Astrocyte of the hippocampus (primary cell): ENCODE measurements at places on chromosomes 3 and 15.

DNA sequence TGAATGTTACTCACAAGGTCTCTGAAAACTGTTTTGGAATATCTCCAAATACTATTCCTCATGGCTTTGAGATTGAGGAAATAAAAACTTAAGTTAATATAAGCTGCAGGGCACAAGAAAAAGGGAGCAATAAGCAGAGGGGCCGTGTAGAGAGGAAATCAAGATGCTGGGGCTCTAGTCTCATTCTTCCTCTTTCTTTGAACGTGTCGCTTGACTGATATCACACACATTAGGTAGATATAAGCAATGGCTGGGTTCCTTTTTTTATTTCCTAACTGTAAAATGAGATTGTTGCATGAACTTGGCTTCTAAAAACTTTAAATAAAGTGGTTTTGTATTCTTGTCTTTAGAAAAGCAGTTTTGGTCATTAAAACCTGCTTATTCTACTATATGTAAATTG lies 326.7 kb upstream of the ROPN1 start:
- DNase-seq: no peak

- DNase-seq: no peak
These were observed 142.0 kb upstream of the CBLB start for GRCh38 chr3:106010829-106011228.

DNA sequence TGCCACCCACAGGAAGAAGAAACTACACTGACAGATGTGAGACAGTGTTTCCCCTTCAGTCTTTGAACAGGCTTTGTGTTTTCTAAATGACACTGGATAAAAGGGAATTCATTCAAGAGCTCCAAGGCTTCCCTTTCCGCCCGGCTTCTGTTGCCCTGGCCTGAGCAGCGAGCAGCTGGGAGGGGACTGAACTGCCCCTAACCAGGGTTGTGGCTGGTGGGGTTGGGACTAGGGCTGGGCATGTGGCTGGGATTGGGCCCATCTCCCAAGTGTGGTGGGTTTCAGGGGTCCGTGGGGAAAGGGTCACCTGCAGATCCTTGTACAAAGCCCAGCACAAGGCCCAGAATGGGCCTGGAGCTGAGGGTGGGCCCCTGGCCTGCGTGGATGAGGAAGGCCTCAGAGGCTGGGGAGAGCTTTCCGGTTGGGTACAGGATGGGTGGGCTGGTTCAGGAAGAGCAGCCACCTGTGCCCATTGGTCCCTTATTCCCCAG lies 10.4 kb downstream of the VILL start:
- DNase-seq: no peak

DNA sequence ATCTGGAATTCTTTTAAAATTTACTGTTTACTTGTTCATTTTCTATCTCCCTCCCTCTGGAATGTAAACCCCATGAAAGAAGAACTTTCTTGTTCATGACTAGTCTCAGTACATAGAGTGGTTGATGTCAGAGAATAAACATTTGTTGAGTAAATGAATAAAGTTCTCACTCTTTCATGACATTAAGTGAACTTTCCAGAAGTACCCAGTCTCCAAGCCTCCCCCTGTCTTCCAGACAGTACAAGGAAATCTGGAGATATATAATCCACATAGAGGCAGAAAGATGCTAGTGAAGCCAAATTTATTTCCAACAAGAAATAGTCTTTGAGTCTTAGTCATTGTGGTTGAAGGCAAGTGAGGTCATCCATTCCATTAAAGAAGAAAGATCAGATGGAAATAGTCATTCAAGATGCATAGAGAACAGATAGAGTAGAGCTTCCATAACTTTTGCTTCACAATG lies 71.5 kb upstream of the GALNT15 start:
- DNase-seq: peak; percentile 80

DNA sequence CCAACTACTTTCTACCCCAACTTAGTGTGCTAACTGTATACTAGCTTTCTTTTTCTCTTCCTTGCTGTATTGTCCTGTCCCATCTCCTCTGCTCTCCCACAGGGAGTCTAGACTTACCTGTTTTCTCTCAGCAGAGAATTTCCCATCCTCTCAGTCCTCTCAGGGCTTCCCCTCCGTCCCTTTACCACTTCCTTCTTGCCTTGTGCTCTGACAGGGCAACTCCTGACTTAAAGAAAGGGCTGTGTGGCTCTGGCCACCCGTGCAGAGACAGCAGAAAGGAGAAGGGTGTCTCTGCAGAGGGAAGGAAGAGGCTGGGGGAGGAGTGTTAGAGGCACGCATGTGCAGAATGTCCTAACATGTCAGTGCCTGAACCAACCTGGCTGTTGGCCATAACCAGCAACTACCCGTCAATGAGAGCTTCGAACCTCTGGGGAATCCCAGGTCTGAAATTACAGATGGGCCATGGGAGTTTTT lies at the start of gene GCSAM:
TSS of gene GCSAM (minus strand) at position 274 of the 474 bp plus-strand sequence. CDS start at position 146, 128 bp downstream.
- DNase-seq: no peak

GRCh38 chr3:12904951-12905315 lies 63.6 kb upstream of the RPL32 start:
- DNase-seq: no peak

GRCh38 chr3:182382112-182382857 lies 411.0 kb upstream of the ATP11B start:
- DNase-seq: no peak

DNA sequence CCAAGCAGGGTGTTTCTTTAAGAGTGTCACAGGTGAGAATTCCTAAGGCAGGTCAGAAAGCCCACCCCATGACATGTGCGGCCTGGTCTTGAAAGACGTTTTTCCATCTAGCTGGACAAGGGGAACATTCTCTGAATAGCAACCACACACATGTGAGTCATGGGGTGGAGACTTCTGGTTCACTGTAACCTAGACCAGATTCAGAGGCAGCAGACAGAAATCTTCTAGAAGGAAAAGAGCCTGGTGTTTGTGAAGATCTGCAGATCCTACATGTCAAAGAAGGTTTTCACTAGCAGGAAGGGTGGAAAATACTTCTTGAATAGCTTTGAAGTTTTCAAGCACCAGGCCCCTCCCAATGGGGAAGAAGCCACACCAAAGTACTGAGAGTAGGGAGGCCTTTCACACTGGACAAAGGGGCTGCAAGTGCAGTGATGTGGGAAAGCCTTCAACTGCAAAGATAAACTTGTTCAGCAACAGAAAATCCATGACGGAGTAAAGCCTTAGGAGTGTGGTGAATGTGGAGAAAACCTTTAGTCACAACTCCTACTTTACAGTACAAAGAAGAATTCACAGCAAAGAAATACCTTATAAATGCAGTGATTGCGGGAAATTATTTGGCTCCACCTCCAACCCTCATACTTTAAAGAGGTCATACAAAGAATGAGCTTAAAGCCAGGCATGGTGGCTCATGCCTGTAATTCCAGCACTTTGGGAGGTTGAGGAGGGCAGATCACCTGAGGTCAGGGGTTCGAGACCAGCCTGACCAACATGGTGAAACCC lies 17.6 kb downstream of the ADAM10 start:
- DNase-seq: peak; percentile 74

GRCh38 chr3:161336661-161337060 lies 34.7 kb downstream of the SPTSSB start:
- DNase-seq: no peak

- DNase-seq: peak; percentile 28
These were observed 321.8 kb downstream of the FEZF2 start for GRCh38 chr3:62051506-62051905.

GRCh38 chr3:194443901-194444300 lies 42.9 kb downstream of the ATP13A3 start:
- DNase-seq: no peak

- no peak for DNase-seq
These were observed 16.1 kb upstream of the KY start for GRCh38 chr3:134666885-134667284.

DNA sequence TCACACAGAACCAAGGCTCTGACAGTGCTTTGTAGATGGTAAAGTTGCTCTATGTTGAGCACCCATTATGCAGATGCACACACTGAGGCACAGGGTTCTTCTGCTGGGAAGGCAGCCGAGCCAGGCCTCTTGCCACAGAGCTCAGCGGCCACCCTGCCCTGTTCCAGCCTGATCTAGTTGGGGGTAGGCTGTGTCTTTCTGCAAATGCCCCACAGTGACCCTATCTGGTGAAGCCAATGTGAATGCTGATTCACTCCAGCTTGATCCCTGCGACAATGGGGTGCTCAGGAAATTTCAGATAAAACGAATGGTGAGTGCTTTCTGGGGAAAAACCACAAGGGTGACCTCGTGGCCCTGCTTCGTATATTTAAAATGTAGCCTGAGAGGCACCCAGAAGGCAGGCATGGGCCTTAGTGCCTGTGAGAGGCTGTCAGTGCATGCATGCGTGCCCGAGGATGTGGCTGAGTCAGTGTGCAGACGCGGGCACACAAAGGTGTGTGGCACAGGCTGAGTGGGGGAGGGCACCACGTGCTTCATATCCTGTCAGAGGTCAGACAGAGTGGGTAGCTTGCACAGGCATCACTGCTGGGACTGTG lies 85.7 kb downstream of the ATP2B2 start:
- DNase-seq: peak; percentile 44

DNA sequence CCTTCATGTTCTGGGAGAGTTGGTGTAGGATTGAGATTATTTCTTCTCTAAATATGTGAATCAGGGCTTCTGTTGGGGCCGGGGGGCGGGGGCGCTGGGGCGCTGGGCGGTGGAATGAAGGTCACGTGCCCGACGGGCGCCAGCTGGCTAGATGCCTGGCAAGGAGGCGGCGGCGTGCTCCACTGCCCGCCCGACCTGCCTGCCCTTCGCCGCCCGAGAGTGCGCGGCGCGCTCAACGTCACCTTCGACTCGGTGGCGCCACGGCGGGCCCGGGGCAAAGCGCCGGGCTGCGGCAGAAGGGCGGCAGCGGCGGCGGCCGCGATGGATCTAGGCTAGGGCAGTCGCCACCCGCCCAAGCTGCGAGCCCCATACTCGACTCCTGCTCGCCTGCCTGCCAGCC lies 47.0 kb upstream of the LHFPL4 start:
- peak; percentile 64 for DNase-seq

- peak; percentile 92 for DNase-seq
These were observed 534.2 kb downstream of the ZIC1 start for GRCh38 chr3:147943265-147943945.

- no peak for DNase-seq
These were observed 38.2 kb downstream of the STAG1 start for GRCh38 chr3:136714020-136714419.

- no peak for DNase-seq
These were observed 262.5 kb upstream of the LRTM1 start for GRCh38 chr3:55190331-55190730.

- no peak for DNase-seq
These were observed 271.9 kb upstream of the TPRG1 start for GRCh38 chr3:188899881-188900280.

- peak; percentile 16 for DNase-seq
These were observed 43.0 kb upstream of the KY start for GRCh38 chr3:134693804-134694203.

DNA sequence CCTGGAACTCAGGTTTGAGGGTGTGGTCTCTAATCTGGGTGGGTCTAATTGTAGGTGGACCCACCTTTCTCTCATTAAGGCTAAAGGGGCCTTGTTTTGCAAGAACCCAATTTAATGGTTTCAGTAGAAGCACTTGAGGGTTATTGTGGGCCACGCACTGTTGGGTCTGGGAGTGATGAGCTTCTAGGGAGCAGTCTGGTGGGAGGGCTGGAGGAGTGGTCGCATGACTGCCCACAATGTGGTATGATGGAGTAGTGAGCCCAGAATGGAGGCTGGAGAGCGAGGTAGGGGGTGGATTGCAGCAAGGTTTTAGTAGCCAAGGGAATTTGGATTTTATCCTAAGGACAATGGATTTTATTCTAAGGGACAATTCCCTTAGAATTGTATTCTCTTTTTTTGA lies 2.7 kb downstream of the TATDN2 start:
- no peak for DNase-seq

GRCh38 chr15:38507570-38507969 lies 53.6 kb downstream of the FAM98B start:
- no peak for DNase-seq

GRCh38 chr3:186217820-186218164 lies 108.9 kb upstream of the ETV5 start:
- DNase-seq: peak; percentile 67

DNA sequence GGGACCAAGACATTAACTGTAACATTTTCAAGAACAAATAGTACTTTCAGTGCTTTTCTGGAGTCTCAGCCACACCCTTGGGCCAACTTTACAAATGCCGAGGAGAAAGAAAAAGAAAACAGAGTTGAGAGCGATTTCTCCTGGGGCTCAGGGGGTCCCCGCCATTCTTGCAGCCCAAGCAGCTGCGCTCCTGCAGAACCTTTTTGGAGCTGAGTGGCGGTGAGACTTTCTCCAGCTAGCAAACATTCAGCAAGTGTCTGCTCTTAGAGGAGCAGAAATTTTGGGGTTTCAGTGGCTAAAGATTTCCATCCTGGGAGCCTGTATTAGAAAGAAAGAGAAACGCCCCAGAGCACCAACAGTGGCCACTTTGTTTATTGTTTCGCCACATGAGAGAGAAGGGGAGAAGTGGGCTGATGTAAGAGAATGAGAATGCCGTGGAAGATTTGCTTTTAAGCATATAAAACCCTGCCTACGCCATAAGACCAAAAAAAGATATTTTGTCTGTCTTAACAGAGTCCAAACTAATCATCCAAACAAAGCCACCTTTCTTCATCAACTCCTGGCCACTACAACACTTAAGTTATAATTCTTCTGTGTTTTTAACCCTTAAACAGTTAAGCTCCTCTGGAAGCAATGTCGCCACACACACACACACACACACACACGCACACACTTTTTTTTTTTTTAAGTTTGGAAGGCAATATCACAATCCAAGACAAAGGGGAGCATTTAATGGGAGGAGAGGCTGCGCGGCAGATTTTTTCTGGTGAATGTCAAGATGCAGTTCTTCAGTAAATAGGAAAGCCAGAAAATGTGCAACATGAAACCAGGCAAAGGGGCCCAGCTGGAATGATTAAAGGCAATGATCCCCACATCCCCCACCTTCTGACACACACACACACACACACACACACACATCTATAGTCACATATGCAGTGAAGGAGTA lies 19.2 kb downstream of the EID1 start:
- peak; percentile 62 for DNase-seq

DNA sequence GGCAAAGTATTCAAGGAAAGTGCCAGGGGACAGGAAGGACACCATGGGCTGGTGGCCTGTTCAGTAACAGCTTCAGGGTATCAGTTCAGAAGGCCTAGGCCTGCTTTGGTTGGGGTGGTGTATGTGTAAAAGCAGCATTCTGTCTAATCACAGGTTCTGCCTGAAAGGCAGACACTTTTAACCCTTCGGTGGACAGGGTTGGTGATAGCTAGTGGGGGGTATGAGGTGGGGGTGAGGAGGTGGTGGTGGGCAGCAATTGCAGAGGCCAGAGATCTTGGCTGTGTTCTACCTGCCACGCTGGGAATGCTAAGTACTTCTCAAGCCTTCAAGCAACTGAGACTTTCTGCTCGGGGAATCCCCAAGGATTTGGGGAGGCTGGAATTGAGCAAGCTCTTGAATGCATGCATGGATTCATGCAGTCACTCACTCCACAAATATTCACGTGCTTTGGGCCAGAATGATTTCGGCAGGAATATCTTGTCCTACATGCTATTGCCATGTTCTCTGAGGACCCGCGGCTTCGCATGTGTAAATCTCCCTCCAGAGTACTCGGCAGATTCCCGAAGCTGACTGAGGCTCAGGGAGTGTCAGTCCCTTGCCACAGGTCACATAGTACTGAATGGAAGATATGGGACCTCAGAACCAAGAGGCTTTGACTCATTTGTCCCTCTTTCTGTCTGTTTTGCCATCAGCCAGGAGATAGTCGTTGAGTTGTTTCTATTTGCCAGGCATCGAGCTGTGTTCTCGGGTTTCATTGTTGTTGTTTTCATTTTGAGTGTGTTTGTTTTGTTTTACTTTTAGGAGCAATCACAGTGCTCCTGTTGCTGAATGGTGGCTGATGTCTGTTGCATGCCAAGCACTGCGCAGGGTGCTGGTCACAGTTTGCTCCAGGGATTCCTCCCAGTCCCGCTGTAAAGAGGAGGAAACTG lies 65.5 kb downstream of the SMAD3 start:
- DNase-seq: no peak
